Activated CD8-positive, alpha-beta memory T cell treated with anti-CD3 and anti-CD28 coated beads for 4 hours (primary cell): ENCODE measurements at places on chromosomes 1 and 21.

GRCh38 chr1:211551638-211552460 lies 27.1 kb downstream of the SLC30A1 start:
- no peak for DNase-seq

DNA sequence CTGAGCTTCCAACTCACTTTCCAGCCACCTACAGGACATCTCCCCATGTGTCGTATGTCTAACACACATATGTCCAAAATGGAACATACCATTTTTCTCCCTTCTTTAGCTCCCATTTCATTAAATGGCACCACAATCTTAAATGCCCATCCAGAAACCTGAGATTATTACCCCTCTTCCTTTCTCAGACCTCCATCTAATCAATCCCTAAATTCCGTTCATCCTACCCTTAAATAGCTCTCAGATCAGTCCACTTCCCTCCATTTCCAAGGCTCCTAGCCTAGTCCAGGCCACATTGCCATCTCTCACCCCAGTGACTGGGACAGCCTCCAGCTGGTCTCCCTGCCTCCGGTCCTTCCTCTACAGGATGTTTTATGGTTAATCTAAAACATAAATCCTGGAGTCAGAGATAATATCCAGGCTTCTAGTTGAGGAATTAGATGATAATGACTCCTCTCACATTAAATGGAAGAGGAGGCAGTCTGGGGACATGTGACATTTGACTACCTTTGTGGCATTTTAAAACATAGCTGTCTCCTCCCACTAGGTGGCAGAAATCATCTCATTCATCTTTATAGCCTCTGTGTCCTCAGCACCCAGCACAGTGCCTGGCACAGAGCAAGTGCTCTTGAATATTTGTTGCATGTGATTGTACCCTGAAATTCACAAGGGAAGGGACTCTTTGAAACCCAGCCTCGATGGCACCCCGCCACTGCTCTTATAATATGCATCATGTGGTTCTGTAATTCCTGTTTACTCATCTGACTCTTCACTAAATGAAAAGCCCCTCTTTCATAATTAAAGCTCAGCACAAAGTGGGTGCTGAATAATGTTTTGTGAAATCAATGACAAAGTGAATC lies 102.3 kb downstream of the TMEM53 start:
- no peak for DNase-seq

GRCh38 chr1:193626695-193627094 lies 440.3 kb upstream of the B3GALT2 start:
- no peak for DNase-seq

DNA sequence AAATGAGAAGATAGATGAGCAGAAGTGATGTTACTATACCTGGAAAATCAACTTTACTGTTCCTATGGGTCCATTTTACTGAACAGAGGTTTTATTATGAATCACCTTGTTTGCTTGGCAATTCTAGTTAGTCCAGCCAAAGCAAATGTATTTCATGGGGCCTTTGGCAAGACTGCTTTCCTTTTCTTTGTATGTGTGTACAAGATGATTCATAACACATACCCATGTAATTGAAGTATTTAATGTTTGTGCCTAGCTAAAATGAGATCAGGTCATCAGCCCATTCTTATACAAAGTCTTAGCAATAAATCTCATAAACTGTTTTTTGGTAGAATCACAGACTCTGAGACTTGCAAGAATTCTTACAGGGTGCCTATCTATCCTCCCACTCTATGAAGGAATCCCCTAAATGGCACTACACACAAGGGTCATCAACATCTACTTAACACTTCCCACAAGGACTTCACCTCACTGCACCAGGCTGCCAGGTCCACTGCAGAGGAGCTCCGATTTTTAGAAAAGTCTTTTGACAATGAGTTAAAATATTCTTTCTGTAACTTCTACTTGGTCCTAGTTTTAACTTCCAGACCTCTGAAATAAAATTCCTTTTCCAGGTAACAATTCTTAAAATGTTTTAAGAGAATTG lies 58.5 kb downstream of the LPAR3 start:
- DNase-seq = no peak

GRCh38 chr1:111540928-111541327 lies 37.5 kb upstream of the ADORA3 start:
- no peak for DNase-seq

- DNase-seq = no peak
These were observed 25.3 kb upstream of the VAMP3 start for GRCh38 chr1:7745783-7746182.

DNA sequence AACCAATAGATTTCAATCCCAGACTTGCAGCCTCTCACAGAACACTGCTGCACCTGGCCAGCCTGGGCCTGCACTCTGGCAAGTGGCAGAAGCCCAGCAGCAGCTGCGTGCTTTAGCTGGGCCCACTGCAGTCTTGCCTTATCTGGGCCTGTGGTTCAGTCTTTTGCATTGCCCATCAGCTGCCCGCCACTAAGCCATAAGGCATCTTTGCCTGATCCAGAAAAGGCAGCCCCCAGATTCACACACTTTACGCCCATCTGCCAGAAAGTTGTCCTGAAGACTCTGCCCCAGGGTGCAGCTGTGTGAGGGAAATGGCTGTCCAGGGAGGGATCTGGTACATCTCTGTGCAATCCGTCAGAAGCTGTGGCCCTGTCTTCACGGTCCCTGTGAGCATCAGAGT lies 217.0 kb downstream of the DNAH14 start:
- no peak for DNase-seq

DNA sequence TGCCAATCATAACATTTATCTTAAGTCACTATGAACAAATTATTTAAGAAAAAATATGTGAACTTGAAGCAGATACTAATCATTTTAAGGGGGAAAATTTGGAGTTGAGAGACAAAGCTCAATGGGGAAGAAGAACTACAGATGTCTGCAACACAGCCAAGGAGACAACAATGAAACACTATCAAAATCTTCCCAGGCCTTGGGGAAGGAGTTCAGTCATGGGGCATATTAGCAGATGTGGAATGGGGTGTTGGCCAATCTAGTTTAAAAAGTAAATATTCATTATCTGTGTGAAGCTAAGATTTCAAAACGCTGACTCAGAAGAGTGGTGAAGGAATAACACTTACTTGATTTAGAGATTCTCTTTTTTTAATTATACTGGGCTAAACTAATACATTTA lies 671.6 kb upstream of the ZP4 start:
- DNase-seq = no peak

GRCh38 chr1:203675596-203676347 lies 49.1 kb downstream of the ATP2B4 start:
- DNase-seq = no peak

DNA sequence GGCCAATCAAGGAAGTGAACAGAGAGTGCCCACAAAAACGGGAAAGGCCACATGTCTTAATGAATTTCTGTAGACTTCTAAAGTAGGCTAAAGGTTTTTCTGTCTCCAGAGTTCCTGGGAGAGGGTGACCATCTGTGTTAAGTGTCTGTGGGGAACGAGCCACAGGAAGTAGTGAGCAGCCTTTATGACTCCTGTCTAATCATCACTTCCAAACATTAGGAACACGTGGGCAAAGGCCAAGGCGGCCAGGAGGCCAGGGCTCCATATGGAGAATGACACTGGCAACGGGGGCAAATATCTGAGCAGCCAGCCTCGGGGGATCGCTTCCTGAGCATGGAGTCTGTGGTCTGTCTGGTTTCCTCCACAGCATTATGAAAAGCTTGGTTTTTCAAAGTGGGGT lies 7.1 kb downstream of the FAM89A start:
- DNase-seq = no peak

GRCh38 chr1:223257856-223258550 lies 106.0 kb downstream of the SUSD4 start:
- DNase-seq = no peak

GRCh38 chr1:184462990-184463389 lies 76.2 kb downstream of the C1orf21 start:
- no peak for DNase-seq

- DNase-seq = no peak
These were observed 37.5 kb downstream of the CTNNBIP1 start for GRCh38 chr1:9872430-9873165.

GRCh38 chr1:21909286-21909759 lies 27.8 kb downstream of the HSPG2 start:
- no peak for DNase-seq

GRCh38 chr1:8565802-8566201 lies 247.9 kb downstream of the SLC45A1 start:
- DNase-seq = no peak

DNA sequence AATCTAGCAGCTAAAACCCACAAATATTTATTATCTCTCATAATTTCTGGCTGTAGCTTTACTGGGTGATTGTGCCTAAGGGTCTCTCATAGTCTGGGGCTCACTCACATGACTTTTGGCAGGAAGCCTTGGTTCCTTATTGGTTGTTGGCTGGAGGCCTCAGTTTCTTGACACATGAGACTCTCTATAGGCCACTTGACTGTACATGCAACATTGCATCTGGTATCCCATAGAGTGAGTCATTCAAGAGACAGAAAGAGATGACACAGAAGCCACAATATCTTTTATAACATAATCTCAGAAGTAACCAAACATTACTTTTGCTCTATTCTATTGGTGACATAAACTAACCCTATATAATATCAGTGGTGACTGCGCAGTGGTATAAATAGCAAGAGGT lies 128.5 kb upstream of the HNRNPU start:
- DNase-seq = no peak

GRCh38 chr1:14598498-14599182 lies at the start of gene KAZN:
Gene KAZN, plus strand, starts transcription at chr1:14598685.
- no peak for DNase-seq

DNA sequence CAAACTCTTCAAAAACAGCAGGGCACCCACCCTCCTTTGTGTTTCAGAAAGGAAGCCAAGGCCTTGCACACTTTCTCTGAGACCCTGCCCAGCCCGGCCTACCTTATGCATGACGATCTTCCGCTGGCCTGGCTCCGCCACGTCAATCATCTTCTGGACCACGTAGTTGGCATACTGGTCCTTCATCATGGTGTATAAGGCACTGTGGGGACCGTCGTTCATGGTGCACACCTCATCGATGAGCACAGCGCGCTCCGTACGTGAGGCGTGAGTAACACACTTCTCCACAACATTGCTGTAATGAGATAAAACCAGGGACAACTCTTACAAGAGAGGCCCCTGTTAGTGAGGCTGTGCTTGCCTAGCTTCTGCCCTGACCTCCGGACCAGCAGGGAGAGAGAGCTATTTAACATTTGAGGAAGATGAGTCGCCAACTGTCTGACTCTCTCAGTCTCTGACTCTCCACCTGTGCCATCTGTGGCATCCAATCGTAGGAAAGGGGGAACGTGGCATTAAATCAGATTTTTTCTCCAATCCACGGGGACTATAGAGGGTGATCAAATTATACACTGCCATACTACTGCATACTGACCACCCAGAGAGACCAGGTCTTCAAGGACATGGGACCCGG lies 28.1 kb upstream of the SDC3 start:
- DNase-seq = no peak

GRCh38 chr1:229714964-229715603 lies 89.0 kb downstream of the URB2 start:
- DNase-seq = no peak

DNA sequence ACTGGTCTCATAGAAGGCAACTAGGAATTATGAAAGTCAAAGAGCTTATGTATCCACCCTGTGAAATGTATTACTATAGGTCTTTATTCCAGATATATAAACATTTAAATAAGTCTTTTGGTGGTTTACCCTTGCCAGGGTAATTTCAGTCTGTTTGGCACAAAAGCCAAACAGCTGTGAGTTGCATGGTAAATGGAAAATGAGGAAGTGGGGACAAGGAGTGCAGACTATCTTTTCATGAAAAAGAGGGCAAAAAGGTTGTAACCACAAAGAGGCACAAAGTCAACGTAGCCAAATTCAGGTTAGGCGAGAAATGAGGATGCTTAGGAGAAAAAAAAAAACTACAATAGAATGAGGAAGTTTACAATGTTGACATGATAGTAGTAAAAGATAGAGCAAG lies 492.3 kb upstream of the PRMT6 start:
- DNase-seq = no peak

DNA sequence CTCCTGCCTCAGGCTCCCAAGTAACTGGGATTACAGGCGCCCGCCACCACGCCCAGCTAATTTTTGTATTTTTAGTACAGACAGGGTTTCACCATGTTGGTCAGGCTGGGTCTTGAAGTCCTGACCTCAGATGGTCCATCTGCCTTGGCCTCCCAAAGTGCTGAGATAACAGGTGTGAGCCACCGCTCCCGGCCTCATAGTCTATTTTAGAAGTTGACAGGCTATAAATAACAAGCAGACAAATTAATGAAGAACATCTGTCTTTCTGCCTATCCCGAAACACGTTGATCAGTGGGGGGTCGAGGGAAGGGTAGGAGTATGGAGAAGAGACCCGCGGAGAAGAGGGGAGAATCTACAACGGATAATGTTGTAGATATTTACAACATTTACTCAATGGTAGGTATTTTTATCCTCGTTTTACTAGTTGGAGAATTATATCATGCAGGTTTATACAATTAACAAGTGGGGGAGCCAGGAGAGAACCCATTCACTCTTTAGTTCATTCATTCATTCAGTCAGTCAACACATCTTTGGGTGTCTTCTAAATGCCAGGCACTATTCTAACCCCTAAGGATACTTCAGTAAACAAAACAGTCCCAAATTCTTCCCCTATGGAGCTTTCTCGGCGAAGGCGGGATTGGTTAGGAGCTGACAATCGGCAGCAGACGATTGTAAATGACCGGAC lies 497 bp upstream of the IFNAR2 start:
- DNase-seq = no peak

DNA sequence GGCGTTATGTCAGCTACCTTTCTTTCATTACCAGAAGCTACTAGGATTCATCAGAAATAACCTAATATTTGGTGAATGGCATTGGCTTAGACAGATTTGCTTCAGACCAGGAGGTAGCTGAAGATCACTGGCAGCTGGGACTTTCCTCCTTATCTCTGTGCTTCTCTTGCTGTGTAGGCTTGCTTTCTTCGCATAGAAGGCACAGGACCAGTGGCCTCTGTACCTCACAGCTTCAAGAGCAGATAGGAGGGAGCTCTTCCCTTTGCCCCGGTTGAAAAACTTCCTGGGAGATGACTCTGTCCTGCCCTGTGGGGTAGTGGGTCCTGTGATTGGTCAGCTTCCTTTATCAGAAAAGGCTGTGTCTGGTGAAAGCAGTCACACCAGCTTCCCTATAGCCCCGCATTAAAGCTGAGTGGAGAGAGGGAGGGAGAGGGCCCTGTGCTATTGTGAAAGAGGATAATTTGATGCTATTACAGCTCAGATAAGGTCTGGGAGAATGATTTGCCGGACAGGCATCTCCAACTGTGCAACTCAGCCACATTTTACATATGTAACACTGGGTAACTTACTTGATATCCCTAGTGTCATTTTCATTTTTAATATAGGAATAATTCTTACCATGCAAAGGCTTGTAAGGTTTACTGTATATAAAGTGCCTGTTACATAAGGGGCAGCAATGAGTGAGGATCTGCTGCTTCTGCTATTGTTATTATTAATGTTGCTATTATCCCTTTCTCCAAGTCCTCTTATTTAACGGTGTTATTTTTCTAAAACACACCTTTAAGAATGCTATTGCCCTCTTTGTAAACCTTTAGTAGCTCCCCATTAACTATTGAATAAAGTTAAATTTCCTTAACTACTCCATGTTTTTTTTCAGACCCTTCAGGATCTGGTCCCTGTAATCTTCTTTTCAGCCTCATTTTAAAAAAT lies 31.6 kb downstream of the OSBPL9 start:
- DNase-seq = no peak

- DNase-seq = no peak
These were observed 22.0 kb upstream of the UHMK1 start for GRCh38 chr1:162475539-162476185.
